ENCODE measurements at places on chromosomes 11 and 22.

- DNase-seq = no peak
Observed at GRCh38 chr22:40797427-40797826, 21.7 kb downstream of the SLC25A17 start.

DNA sequence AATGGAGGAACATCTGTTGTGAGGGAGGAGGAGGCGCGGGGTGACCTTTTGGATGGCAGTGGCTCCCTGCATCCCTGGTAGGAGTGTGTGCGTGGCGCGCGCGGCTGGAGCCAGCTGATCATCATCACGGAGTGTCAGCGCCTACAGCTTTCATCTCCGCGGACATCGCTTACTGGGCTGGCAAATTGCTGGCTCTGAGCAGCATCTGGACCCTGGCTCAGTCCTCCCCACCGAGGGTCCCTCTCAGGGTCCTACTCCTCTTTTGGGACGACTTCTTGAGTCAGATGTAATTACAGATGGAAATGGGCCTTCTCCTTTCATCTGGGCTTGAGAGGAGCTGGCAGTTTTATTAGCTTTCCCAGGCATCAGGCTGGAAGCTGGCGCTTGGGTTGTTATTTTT lies 85.3 kb downstream of the CACNA1I start:
- DNase-seq = no peak

DNA sequence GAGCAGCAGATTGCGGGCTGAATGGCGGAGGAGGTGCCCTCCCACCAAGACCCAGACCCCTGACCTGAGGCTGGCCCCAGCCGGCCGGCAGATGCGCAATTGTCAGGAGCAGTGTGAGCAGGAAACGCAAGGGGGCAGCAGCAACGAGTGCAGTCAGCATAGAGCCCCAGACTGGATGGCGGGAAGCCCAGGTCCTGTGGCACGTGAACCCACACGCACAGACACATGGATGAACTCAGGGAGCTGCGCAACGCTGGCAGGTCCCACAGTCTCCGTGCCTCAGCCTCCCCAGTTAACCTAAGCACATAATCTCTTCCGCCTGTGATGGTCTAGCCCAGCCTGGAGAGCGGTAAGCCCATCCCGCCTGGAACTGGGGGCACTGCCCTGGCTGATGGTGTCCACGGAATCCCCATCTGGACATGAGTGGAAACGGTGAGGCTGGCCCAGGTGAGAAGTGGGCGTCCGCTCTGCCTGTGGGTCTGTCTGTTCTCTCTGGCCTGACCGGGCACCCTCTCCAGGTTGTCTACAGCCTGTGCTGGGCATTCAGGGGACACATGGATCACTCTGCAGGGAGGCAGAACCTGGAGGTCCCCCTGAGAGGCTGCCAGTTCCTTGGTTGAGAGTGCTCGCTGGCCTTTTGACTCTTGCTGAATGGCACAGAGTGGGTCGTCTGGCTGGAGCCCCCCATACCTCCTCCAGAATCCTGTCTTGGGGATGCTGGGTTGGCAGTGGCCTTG lies 626 bp upstream of the TBX10 start:
- no peak for DNase-seq

- no peak for DNase-seq
Observed at GRCh38 chr11:115456019-115456418, 48.2 kb downstream of the CADM1 start.

Data from NCI-H2029 treated with DMSO at 0.1 percent for 48 hours (cell line).